ENCODE measurements at places on chromosomes 6 and 20. TPM values are rescaled to one million over a fixed set of nuclear protein-coding genes. Genes with fewer than 3 reads are reported as not detected.

Gene NKAPL
- total RNA-seq, result not detected

Gene NANP
- total RNA-seq, result 7.3 TPM

Gene SLC17A1
- not detected for total RNA-seq

Gene TAF11
- total RNA-seq, result 25.3 TPM

Gene C6orf58
- total RNA-seq, result not detected

Gene THEMIS
- 0.05 TPM for total RNA-seq

Gene GLP1R
- total RNA-seq, result not detected

Gene HCRTR2
- total RNA-seq, result not detected

Gene NINL
- total RNA-seq, result 25.0 TPM

Gene SALL4
- 1.6 TPM for total RNA-seq

Gene ARHGAP18
- 11.6 TPM for total RNA-seq

Gene HELZ2
- 41.5 TPM for total RNA-seq

Gene MCHR2
- total RNA-seq, result not detected

Gene OR2H1
- total RNA-seq, result not detected

Gene CAPN11
- 1.2 TPM for total RNA-seq

Gene OPRL1
- total RNA-seq, result 3.9 TPM

Gene MRAP2
- total RNA-seq, result 2.5 TPM

Gene CUL7
- total RNA-seq, result 32.1 TPM

Gene ESR1
- 0.03 TPM for total RNA-seq

Gene CLDN20
- not detected for total RNA-seq

Gene BMP7
- 11.5 TPM for total RNA-seq

Gene PLN
- total RNA-seq, result not detected

Gene OPN5
- total RNA-seq, result not detected

Gene MLN
- not detected for total RNA-seq

Gene PHACTR2
- total RNA-seq, result 59.9 TPM

Gene TMEM170B
- 1.3 TPM for total RNA-seq

Gene HLA-DRB1
- total RNA-seq, result 1.1 TPM

Gene RGS17
- total RNA-seq, result 8.7 TPM

Gene TRIM40
- total RNA-seq, result not detected

Gene TMEM200A
- total RNA-seq, result 0.10 TPM

Gene OXT
- total RNA-seq, result not detected

Gene THBS2
- 0.05 TPM for total RNA-seq

Gene PANK2
- total RNA-seq, result 40.9 TPM

Gene PNLDC1
- not detected for total RNA-seq

Gene HSPA12B
- 0.21 TPM for total RNA-seq

Gene VIP
- not detected for total RNA-seq

Gene SLC17A9
- 0.28 TPM for total RNA-seq

Gene C6orf62
- total RNA-seq, result 153 TPM

Gene RBM38
- total RNA-seq, result 39.9 TPM

Gene TREML1
- total RNA-seq, result not detected
